Activated CD4-positive, CD25-positive, alpha-beta regulatory T cell treated with anti-CD3 and anti-CD28 coated beads, Interleukin-2, amount 50 U/mL, for 24 hours (primary cell): ENCODE measurements at places on chromosomes 13 and 19.

- ATAC-seq, result no peak
These were observed 133.9 kb upstream of the WASF3 start for GRCh38 chr13:26423629-26424028.

GRCh38 chr13:105474983-105475610, 1060.4 kb downstream of the EFNB2 start:
- no peak for ATAC-seq

- no peak for ATAC-seq
These were observed 116.4 kb downstream of the TM9SF2 start for GRCh38 chr13:99617474-99618255.

DNA sequence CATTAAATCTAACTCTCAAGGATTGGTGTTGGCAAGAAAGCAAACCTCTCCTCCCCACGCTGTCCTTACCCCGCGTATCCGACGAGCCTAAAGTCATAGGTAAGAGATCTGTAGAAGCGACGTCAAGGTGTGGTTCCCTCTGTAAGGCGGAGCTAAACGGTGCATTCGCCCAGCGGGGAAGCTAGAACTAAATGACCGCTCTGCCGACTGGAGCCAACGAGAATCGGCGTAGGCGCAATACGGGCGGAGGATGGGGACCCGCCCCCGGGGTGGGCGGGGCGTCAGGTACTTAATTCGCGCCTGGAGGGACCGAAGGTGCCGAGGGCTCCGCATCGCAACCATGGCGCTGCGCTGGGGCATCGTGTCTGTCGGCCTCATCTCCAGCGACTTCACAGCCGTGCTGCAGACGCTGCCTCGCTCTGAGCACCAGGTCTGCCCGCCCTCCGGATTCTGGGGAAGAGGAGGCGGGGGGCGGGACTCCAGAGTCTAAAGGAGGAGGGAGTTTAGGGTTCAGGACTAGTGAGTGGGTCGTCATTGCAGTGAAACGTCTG, at the start of gene DHDH:
TSS of gene DHDH (plus strand) at position 318 of the 551 bp plus-strand sequence. CDS start at position 341, 23 bp downstream.
- peak; percentile 97 for ATAC-seq

GRCh38 chr13:34571716-34572115, 370.4 kb upstream of the NBEA start:
- no peak for ATAC-seq

DNA sequence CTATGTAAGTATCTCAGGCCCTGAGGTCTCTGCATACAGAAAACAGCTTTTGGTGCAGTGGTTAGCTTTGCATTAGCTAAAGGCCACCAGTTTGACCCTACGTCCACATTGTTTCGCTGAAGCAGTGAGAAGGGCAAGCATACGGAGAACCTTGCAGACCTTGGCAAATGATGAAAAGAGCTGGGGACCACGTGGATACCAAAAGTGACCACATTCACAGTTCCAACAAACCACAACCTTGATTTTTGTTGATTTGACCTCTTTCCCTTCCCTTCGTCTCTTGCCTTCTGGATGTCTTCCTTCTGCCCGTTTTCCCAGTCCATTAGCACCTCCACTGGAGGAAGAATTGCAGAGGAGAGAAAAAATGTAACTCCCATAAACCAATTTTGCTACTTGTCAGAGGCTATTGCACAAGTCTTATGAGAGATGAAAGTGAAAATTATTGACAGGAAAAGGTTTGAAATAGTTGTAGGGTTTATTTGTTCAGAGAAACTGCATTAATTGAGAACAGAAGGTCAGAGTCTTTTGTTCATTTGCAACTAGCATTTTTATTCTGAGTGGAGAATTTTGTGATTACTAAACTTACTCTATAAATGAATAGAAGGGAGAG, 293.9 kb upstream of the HTR2A start:
- no peak for ATAC-seq

DNA sequence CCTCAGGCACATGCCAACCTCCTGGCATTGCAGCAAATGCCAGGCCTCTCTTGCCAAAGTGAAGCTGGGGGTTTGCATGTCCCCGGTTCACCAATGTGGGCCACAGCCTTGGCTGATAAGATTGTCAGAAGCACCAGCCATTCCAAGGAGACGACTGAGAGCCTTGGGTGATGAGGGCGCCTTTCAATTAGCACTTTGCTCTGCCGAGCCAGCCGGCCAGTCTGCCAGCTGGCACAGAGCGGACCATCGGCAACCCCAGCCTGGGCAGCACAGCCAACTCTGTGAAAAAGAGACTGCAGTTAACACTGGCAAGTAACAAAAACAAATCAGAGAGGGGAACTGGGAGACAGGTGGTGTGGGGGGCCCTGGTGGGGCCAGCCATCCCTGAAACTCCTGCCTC, 67.3 kb downstream of the EFNB2 start:
- ATAC-seq, result no peak

GRCh38 chr13:113582841-113583631, 1.5 kb upstream of the TFDP1 start:
- no peak for ATAC-seq

GRCh38 chr13:99053636-99054233, 75.9 kb upstream of the DOCK9 start:
- no peak for ATAC-seq

DNA sequence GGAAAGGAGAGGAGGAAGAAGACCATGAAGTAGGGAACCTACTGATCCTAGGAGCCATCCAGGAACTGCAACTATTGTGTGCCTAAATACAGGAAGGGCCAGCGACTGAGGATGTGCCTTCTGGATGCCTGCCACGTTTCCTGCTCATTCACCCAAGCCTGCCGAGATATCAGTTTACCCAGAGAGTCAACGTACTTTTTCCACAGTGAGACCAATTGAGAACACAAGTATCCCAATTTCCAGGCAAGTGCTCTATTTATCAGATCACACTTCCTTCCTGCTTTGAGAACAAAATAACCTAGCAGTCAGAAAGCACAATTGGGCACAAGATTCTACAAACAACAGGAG, 122.4 kb downstream of the AKAP11 start:
- ATAC-seq, result no peak
